Left renal pelvis (tissue), 4 donors: ENCODE measurements at places on chromosomes 12 and 14.

- no peak for DNase-seq
These were observed 186.5 kb downstream of the PHETA1 start for GRCh38 chr12:111182382-111182781.

DNA sequence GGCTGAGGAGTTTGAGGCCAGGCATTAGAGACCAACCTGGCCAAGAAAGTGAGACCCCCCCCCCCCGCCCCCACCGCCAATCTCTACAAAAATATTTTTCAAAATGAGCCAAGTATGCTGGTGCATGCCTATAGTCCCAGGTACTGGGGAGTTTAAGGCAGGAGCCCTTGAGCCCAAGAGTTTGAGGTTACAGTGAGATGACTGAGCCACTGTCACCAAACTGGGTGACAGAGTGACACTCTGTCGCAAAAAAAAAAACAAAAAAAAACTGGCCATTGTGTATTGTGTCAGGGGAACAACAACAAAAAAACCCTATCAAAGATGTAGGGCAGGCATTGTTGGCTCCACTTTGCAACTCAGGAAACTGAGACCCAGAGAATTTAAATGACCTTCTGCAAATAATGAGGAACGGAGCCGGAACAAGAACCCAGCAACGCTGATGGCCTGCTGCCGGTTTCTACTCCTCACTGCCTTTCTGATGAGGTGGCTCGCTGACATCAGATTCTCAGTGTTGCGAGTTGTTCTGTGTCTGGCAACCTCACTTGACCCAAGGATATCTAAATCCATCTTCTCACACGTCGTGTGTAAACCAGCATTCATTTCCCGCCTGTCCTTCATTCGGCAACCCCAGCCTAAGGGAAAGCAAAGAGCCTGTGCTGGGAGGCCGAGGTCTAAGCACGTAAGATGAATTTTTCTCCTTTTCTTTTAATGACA lies 195.2 kb upstream of the CRY1 start:
- no peak for DNase-seq

GRCh38 chr14:104085889-104086201 lies 345 bp downstream of the ASPG start:
- DNase-seq: no peak

- no peak for DNase-seq
These were observed 60.3 kb downstream of the PPHLN1 start for GRCh38 chr12:42386308-42386707.

DNA sequence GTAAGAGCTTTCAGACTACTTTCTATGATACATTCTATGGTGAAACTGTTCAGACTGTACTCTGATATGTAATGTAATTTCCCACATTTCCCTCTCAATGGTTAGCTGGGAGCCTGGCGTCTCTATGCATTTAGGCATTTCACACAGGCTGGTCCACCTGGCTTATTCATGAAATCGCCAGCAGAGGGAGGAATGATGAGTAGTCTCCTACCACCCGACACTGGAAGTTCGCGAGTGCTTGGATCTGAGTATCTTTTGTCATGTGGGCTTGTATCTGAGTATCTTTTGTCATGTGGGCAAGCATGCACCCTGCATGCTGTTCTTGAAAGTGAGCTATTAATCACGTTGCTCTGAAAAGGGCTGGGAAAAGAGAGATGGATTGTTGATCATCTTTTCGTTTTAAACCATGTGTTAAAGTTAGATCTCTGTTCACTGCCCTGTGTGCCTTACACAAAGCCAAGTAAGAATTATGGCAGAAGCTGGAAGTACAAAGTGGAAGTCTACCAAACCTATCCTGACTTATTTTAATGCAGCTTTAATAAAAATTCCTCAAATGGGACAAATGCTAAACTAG lies 235.0 kb downstream of the ATP23 start:
- DNase-seq: no peak

- DNase-seq: no peak
These were observed 372.2 kb downstream of the TMEM121 start for GRCh38 chr14:105898482-105899010.

DNA sequence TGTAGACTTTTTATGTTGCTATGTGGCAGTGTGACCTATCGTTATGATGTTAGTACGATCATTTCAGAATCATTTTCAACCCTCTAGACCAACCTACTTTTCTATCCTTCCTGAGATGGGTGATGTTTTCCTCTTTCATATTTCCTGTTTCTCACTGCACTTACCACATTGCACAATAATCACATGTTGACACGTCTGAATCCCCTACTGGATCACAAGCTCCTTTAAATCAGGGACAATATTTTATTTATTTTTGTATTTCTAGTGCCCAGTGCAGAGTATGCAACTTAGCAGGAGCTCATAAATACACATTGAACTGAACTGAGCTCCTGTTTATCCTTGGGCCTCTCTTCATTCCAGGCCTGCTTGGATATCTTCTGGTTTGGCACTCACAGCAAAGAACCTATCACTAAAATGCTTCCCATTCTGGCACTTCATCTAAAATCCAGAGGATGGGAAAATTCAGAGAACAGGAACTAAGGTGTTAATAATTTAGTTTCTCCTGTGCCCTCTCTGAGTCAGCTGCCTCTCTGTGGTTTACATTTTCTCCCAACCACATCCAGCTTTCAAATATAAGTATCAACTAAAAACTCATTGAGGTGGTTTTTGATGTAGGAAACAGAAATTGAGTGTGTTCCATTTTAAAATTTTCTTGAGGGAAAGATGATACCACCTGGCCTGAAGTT lies 69.4 kb upstream of the DYRK2 start:
- DNase-seq: no peak

DNA sequence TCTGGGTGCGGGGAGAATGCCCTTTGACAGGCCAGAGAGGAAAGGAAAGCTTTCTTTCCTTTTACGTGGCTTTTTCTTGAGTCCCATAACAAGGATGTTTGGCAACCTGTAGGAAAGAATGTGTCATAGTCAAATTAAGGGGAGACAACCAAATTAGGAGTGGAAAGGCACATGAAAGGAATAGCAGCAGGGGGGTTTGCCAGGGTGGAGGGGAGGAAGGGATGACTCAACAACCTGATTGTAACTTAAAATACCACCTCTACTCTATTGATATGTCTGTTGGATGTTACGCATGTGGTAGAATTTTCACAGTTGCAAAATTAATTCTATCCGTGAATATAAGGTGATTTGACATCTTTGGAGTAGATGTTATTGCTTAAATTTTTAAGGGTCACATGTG lies 28.5 kb upstream of the MYBPC1 start:
- no peak for DNase-seq

DNA sequence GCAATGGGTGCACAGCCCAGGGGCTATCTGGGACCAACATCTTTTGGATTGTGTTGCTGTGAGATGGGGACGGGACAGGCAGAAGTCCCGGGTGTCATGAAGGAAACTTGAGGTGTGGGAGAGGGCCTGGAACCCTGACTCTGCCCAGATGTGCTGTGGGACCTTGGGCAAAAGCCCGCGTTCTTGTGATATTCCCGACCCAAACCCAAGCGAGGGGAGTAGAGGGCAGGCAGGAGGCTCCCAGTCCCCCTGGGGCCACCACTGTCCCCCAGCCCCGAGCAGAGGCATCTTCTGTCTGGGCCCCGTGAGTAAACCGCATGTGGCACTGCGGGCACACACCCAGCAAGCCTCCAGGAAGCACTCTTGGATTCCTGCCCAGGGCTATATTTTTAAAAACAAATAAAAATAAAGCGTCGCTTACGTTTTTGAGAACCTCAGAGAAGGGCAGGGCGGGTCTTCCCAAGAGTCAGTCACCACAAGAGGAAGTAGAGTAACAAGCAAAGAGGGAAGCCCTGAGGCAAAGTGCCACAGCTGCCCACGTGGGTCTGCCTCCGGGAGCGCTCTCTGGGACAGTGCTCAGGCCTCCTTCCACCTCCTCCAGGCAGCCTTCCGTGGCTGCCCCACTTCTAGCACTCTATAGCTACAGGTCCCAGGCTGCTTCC lies 39.5 kb downstream of the BEGAIN start:
- DNase-seq: no peak
